ENCODE measurements at places on chromosomes 12 and 14. TPM values are rescaled to one million over a fixed set of nuclear protein-coding genes. Genes with fewer than 3 reads are reported as not detected.

Gene OR4E2
- not detected for total RNA-seq

Gene RERGL
- not detected for total RNA-seq

DNA sequence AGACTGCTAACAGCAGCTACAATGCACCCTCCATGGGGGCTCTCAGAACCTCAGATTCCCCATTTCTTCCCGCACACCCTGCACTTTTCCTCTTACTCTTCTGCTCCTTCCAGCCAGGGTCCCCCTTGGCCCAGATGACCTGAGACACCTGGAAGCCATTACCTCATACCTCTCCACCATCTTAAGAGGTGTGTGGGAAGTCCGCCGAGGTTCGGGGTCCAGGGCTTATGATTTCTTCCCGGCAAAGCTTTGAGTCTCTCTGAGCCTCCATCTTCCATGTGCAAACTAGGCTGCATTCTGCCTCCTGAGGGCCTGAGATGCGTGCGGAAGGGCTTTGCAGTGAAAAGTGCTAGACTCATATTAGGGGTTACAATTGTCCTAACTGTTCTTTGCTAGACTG, 5.3 kb downstream of the GSC start:
- no peak overlapping the region for H3K4me3 ChIP-seq
- H3K36me3 ChIP-seq: no peaks in the 10 kb centered on the region
- peaks cover 76% of the 10 kb centered on the region for H3K27me3 ChIP-seq
- H3K4me1 ChIP-seq: peaks cover 42% of the 10 kb centered on the region
- no peak overlapping the region for H3K27ac ChIP-seq

- H3K4me3 ChIP-seq: no peak overlapping the region
- no peak overlapping the region for H3K27ac ChIP-seq
- H3K36me3 ChIP-seq: no peaks in the 10 kb centered on the region
- no peaks in the 10 kb centered on the region for H3K4me1 ChIP-seq
- no peaks in the 10 kb centered on the region for H3K27me3 ChIP-seq
- no peak for DNase-seq
Observed at GRCh38 chr14:74176400-74176793, 62.9 kb upstream of the VSX2 start.

GRCh38 chr12:52203079-52203921, 11.5 kb upstream of the KRT80 start:
- no peak overlapping the region for H3K27ac ChIP-seq
- DNase-seq: peak; percentile 9
- H3K4me3 ChIP-seq: no peak overlapping the region

Data from WTC11 (cell line).